ENCODE measurements at places on chromosomes 2 and 18.

DNA sequence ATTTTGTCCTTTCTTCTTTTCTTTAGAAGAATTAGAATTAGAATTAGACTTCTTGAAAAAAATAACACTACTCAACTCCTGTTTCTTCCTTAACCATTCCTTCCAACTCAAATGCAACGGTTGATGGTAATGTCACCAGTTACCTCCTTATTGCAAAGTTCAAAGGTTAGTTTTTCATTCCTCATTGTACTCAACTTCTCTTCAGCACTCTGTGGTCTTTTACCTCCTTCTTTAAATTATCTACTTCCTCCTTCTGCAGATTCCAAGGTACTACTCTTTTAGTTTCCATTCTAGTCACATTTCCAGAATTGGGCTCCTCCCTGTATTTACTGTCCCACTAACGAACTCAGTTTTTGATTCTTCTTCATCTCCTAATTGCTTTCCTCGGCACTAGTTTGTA lies 700.7 kb downstream of the SATB2 start:
- no peak for DNase-seq

GRCh38 chr2:120905824-120906571 lies 170.3 kb downstream of the GLI2 start:
- DNase-seq, result no peak

GRCh38 chr2:98009887-98010760 lies 14.4 kb upstream of the TMEM131 start:
- DNase-seq, result no peak

- no peak for DNase-seq
Observed at GRCh38 chr18:34606851-34607250, 103.2 kb upstream of the DTNA start.

DNA sequence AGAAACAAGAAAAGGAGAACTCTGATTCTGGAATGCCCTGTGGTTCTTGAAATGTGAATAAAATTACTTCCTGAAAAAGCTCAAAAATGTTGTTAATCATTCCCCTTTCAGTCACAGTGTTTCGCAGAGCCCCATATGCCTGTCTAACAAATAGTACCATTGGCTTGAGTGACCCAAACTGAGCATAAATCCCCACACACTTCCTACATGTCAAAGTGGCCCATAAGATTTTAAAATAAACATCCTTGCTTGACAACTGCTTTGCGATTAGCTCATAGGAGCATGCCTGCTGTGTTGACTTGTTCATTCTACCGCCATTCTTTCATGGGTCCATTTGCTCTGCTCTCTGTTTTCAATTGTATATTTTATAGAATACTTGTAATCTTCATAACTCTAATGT lies 377.8 kb upstream of the SMIM21 start:
- DNase-seq, result no peak

DNA sequence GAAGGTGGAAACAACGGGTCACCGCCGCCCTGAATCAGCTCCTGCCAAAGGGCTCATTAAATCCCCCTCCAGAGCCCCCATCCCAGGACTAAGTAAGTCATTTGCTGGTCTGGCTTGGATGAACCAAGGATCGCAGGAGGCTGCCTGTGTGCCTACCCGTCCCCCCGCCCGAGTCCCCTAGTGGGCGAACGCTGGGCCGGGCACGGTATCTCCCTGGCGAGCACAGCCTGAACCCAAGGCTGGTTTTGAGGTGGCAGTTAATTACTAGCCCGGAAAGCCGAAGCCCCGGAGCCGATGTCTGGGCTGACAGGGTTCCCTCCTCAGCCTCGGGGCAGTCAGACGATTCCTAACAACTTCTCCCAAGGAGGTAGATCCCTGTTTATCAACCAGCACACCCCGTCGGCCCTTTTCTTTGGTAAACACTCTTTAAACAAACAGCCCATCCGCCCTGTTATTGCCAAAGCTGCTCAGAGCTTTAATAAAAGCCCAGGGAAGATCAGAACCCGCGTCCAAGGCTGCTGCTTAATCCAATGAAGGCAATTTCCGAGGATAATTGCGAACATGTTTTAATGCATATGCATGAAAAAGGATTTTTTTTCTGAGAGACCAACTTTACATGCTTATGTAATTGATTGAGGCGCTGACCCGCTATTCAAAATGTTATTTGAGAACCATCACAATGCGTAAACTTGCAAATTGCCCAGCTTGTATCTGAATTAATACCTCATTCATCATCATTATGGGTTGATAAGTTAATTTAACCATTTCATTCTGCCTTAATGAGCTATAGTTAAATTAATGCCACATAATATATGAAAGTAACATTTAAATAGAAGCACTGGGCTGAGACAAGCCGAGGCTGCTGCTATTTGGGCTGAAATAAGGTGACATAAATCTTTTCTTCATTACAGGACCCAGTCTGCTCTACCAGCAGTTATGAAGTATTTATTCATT lies 10.5 kb downstream of the EVX2 start:
- DNase-seq, result peak; percentile 49

DNA sequence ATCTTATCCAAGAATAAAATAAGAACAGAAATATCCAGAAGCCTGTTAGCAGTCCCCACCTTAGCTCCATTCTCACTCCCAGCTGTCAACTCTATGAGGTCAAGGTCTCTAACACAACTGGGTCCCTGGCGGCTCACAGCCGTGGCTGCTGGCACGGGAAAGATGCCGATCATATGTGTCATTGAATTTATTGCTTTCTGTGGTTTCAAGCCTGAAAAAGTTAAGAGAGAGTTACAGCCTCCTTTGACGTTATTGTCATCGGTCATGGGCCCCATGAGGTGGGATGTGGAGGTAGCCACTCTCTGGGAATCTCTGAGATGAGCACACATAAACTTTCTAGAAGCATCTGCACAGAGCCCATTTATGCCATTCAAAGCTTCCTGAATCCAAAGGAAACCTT lies 28.7 kb upstream of the CABLES1 start:
- DNase-seq, result no peak

DNA sequence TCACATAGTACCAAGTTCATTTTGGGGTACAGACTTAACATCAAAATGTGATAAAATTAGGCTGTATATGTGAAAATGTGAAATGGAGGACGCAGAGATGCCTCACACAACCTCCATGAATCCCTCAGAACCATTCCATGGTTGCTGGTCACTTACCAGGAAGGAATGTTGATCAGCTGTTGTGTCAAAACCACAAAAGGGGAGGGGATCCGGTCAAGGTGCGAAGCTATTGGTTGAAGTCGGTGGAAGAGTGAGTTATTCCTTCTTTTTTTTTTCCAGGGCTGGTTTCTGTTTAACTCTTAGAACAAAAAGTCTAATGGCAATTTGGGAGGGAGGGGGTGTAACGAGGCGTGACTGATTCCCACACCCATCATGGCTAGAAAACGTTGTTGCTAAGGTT lies 32.3 kb upstream of the REG3A start:
- no peak for DNase-seq

DNA sequence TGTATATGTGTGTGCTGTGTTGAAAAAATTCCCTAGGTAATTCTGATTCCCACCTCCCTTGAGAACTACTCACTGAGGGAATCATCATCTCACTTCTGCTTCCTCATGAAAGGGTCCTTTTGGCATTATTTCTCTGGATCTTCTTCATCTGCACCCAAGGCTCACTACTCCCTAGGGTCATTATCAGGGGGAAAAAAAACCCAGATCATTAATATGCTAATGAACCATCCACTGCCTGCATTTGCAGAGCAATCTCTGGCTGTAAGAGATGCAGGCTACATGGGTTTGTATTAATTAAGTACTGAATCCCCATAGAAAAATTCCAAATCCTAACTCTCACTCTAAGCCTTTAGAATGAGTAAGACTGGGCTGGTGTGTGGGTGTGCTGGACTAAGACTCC lies 68.0 kb upstream of the IGFBP5 start:
- no peak for DNase-seq

DNA sequence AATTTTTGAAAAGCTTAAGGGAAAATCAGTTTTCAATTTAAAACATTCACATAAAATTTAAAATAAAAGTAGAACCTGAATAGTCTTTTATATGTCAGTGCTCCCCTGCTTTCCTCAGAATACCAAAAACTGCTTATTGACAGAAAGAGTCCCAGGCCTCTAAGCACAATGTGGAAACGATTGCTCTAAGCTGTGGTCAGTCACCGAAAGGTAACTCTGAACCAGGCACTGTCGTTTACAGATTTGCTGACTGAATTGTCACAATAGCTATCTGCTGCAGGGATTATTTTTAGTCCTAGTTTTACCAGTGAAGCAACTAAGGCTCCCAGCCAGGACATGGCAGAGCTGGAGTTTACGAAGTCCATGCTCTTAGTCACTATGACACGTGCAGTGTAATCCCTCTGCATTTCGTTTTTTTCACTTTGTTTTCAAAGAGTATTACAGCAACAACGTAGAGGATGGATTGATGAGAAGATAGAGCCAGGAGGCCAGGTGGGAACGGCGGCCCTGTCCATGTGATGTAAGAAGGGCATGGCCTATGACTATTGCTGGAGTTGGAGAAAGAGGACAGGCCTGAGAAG lies 28.1 kb upstream of the TMEM247 start:
- no peak for DNase-seq

DNA sequence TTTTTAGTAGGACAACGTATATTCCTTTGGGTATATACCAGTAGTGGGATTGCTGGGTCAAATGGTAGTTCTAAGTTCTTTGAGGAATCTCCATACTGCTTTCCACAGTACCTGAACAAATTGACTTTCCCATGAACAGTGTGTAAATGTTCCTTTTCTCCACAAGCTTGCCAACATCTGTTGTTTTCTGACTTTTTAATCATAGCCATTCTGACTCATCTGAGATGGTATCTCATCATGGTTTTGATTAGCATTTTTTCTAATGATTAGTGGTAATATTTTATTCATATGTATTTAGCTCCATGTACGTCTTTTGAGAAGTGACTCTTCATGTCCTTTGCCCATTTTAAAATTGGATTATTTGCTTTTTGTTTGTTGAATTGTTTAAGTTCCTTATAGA lies 58.4 kb upstream of the CERS6 start:
- DNase-seq, result no peak

GRCh38 chr2:9781252-9781651 lies 62.0 kb upstream of the TAF1B start:
- DNase-seq, result no peak

DNA sequence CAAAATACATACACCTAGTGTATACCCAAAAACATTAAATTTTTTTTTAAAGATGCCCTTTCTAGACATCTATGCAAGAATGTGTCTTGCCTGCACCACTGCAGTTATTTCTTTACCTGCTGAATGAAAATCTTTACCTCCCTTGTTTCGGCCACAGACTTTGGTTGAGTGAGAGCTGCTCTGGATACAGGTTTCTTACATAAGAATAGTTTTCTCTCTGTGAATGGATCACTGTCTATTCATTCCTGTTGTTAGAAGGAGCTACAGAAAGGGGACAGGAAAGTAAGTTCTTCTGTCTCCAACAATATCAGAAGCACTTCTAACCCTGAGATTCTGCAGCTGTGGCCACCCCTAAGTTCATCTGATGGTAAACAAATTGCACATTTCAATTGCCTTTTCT lies 113.0 kb upstream of the CDCA7 start:
- DNase-seq, result peak; percentile 42

GRCh38 chr2:167966937-167967913 lies 280.2 kb downstream of the STK39 start:
- DNase-seq, result no peak

GRCh38 chr18:57057890-57058289 lies 89.0 kb upstream of the BOD1L2 start:
- DNase-seq, result no peak

GRCh38 chr18:51153659-51154371 lies 43.7 kb downstream of the MEX3C start:
- DNase-seq, result no peak

GRCh38 chr2:121520641-121520994 lies 10.1 kb upstream of the RNU4ATAC start:
- DNase-seq, result no peak

DNA sequence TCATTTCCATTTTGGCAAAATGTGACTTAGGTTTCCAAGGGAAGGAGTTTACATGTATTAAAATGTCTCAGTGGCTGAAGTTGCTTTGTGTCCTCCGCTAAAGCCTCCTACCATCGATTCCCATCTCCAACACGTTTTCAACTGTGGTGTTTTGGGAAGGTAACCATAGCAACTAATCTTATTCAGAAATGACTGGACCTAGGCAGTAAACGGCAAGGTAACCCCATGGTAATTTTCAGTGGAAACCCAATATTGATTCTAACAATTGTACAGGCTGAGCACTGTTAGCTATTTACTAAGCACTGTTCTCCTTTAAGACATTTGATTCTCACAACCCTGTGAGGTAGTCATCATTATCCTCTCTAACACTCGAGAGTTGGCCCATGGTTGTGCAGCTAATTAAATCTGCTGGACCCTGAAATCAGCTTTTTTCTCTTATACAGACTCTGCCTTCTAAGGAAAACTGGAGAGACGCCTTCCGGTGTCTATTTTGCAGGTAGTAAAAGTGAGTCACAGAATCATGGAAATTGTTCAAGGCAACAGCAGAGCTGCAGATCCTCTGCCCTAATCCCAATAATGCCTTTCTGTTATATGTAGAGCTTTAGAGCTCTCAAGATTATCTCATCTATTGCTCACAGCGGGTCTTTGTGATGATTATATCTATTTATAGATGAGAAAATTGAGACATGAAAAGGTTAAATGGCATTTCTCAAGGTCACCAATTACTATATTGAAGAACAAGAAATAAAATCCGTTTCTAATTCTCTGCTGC lies 36.2 kb downstream of the FASTKD2 start:
- DNase-seq, result peak; percentile 57

GRCh38 chr2:194345347-194345746 lies 1311.7 kb upstream of the SLC39A10 start:
- no peak for DNase-seq

- DNase-seq, result peak; percentile 58
Observed at GRCh38 chr2:172100935-172101820, 1.5 kb downstream of the DLX2 start.

GRCh38 chr2:112646102-112646719 lies 472 bp downstream of the SLC20A1 start:
- DNase-seq, result peak; percentile 32

- DNase-seq, result no peak
Observed at GRCh38 chr2:3636586-3637310, 21.3 kb upstream of the ALLC start.

GRCh38 chr2:229059331-229060033 lies 211.6 kb downstream of the PID1 start:
- no peak for DNase-seq

GRCh38 chr2:225468131-225468530 lies 68.6 kb downstream of the NYAP2 start:
- DNase-seq, result no peak

- no peak for DNase-seq
Observed at GRCh38 chr2:200618590-200619021, 32.8 kb downstream of the AOX1 start.

All from GM23338 (cell line).